Left renal pelvis (tissue), 4 donors: ENCODE measurements at places on chromosomes 2 and 18. TPM values are rescaled to one million over a fixed set of nuclear protein-coding genes. Genes with fewer than 3 reads are reported as not detected.

GPR45 gene
- polyA plus RNA-seq = 0.19 TPM

- DNase-seq = no peak
Observed at GRCh38 chr2:126895336-126895735, 3.4 kb upstream of the TEX51 start.

- no peak for DNase-seq
Observed at GRCh38 chr2:20218331-20219320, 6.3 kb downstream of the SDC1 start.

GRCh38 chr2:173764094-173764493 lies 201.1 kb downstream of the SP3 start:
- no peak for DNase-seq

DNA sequence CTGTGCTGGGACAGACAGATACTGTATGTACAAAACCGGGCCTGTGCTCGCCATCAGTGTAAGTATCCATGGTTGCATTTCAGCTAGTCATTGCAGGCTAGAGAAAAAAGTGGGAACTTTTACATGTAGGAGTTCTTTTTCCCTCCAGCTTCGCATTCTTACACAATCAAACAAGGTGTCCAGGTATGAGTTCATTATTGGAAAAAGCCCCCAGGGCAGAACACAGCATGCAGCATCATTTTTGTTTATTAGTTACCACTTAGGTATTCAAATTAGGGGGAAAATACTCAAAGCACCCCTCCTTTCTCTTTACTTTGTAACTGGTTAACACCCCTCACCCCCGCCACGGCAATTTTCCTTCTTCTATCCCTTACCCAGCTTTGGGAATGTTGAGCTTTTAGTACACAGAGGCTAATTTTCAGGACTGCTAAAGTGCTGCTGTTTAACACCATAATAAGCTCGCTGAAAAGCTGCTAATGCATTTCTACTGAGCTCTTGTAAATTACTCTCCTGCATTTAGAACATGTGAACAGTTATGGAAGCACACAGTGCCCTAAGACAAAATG lies 13.6 kb downstream of the UPP2 start:
- DNase-seq = no peak

DNA sequence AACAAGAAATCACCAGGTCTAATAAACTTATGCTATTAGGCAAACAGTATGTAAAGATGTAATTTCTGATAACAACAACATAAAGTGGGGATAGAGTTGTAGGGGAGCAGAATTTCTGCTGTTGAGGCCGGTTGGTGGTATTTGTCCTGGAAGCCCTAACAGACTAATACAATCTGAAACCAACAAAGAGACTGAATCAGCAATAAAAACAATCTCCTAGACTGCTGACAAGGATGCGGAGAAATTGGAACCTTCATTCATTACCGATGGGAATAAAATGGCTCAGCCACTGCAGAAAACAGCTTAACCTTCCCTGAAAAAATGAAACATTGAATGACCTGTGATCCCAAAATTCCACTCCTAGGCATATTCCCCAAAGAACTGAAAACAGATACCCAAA lies 88.7 kb downstream of the GYPC start:
- no peak for DNase-seq
